ENCODE measurements at places on chromosomes 12 and 14. TPM values are rescaled to one million over a fixed set of nuclear protein-coding genes. Genes with fewer than 3 reads are reported as not detected.
A peak's percentile ranks its signal among the peaks of the same experiment; 100 is the strongest.

DNA sequence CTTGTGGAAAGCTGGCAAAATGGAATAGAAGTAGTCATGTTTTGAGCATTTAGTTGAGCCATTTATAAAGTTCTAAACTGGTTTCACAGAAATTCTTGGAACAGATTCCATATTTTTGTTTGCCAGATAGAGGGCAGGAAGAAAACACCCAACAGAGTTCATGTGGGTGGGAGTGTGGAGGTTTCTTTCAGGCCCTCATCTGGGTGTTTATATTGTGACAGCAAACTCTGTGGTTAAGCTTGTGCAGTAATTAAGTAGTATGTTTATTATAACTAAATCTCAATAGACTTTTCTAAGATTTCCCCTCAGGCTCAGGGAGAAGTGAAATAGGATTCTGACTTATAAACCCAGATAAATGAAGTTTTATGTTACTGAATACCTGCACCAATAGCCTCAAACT, 57.4 kb downstream of the SPPL3 start:
- H3K36me3 ChIP-seq, result no peaks in the 10 kb centered on the region
- no peak for DNase-seq
- peaks cover 94% of the 10 kb centered on the region for H3K4me1 ChIP-seq
- H3K4me3 ChIP-seq, result no peak overlapping the region

- no peaks in the 10 kb centered on the region for H3K27me3 ChIP-seq
- no peak for DNase-seq
- no peaks in the 10 kb centered on the region for H3K36me3 ChIP-seq
- peaks cover 26% of the 10 kb centered on the region for H3K4me1 ChIP-seq
Measured at GRCh38 chr14:104806625-104807465, 5.9 kb downstream of the ZBTB42 start.

DNA sequence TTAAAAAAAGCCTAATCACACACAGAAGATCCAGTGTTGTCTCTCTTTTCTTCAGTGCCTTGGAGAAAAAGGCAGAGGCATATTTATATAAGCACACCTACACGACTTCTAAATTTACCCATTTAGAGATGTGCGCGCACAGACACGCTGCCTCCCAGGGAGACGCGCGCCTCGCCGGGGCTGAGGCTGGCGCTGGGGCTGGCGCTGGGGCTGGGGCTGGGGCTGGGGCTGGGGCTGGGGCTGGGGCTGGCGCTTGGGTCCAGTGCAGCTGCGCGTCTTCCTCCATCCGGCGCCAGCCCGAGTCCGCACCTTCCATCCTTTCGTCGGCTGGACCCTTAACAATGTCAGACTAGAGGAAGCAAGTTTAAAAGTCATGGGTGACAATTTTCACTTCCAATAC, 118.4 kb upstream of the ARID2 start:
- no peaks in the 10 kb centered on the region for H3K27me3 ChIP-seq
- H3K4me1 ChIP-seq, result peaks cover 6% of the 10 kb centered on the region
- no peak for DNase-seq
- peak overlapping the region; percentile 2 for H3K4me3 ChIP-seq

DNA sequence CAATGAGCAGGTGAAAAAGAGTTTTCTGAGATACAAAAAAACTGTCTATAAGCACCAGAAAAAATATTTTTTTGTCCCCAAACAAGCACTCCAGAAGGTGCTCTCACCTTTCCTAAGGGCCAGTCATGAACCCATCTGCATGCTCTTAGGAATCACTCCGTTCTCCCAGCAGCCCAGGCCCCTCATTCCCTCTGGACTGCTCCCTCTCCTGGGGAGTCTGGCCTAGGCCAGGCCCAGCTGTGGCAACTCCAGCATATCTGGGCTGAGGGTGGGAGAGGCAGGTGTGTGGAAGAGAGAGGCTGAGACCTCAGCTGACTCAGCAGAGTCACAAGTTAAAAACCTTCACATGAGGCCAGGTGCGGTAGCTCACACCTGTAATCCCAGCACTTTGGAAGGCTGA, 54.6 kb downstream of the TRAFD1 start:
- peaks cover 96% of the 10 kb centered on the region for H3K36me3 ChIP-seq
- no peaks in the 10 kb centered on the region for H3K27me3 ChIP-seq
- H3K4me3 ChIP-seq, result no peak overlapping the region
- no peak overlapping the region for H3K27ac ChIP-seq

DNA sequence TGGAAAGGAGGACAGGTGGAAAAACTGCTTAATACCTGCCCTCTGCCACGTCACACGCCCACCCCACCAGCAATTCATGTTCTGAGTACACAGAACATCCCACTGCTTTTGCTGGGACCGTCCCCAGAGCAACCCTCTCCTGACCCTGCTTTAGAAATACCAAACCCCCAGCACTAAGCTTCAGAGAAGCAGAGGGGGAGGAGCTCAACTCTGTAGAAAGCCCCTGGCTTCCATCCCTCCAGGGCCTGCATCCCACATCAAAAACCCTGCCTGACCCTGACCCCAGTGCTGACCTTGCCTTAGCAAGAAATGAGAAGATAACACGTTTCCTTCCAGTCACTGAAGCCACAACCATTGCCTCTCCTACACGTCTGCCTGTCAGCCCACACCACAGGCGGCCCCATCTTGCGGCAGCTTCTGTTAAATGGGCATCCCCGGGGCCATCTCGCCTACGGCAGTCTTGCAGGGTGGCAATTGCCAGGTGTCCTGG, 19.7 kb downstream of the VDR start:
- H3K4me1 ChIP-seq, result peaks cover 22% of the 10 kb centered on the region
- peak; percentile 26 for DNase-seq
- H3K27me3 ChIP-seq, result no peaks in the 10 kb centered on the region
- H3K27ac ChIP-seq, result no peak overlapping the region

DNA sequence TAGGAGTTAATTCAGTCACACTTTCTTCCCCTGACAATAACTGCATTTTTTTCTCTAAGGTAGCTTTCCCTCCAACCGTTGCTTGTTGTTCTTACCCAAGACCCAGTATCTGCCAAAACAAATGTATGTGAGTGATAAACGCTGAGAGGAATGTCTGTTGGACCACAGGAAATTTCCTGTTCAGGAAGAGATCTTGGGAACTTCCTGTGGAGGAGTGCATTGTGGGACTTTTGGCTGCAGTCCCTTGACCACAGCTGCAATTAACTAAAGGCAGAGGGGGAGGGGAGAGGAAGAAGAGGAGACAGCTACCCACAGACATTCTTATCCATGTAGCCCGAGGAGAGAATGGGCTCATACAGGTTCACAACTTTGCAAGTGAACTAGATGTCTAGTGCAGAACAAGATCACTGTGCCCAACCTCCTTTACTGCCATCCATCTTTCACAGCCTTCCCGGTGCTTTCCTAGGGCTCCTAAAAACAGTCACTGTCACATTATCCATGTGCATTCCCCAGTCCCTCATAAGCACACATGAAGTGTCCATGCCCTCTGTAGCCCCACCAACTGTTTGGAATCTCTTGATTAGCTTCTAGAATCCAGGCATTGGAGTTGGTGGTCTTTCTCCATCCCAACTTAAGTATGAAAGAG, 149.5 kb downstream of the ETV6 start:
- peak; percentile 53 for DNase-seq
- peak overlapping the region; percentile 88 for H3K27ac ChIP-seq
- no peak overlapping the region for H3K4me3 ChIP-seq
- no peaks in the 10 kb centered on the region for H3K36me3 ChIP-seq
- H3K4me1 ChIP-seq, result peaks cover 24% of the 10 kb centered on the region

DNA sequence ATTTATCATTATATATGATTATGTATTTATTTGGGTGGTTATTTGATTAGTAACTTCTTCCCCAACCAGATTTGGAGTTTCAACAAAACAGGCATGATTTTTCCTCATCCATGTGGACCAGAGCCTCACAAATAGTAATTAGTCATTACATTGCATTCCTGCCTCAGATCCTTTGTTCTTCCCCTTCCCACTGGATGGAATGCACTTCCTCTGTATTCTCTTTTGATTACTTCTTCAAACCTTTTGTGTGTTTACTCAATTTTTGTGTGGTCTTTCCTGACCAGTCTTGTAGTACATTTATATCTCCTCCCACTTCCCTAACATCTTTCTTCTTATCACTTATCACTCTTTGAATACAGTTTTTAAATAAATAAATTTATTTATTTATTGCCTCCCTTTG, 15.5 kb downstream of the SYT1 start:
- H3K27me3 ChIP-seq, result no peaks in the 10 kb centered on the region
- no peak overlapping the region for H3K4me3 ChIP-seq
- no peak for DNase-seq
- no peaks in the 10 kb centered on the region for H3K36me3 ChIP-seq

- H3K27me3 ChIP-seq, result no peaks in the 10 kb centered on the region
- H3K27ac ChIP-seq, result no peak overlapping the region
- H3K4me3 ChIP-seq, result no peak overlapping the region
- H3K4me1 ChIP-seq, result peaks cover 69% of the 10 kb centered on the region
Measured at GRCh38 chr14:93304771-93305170, 28.1 kb downstream of the BTBD7 start.

DNA sequence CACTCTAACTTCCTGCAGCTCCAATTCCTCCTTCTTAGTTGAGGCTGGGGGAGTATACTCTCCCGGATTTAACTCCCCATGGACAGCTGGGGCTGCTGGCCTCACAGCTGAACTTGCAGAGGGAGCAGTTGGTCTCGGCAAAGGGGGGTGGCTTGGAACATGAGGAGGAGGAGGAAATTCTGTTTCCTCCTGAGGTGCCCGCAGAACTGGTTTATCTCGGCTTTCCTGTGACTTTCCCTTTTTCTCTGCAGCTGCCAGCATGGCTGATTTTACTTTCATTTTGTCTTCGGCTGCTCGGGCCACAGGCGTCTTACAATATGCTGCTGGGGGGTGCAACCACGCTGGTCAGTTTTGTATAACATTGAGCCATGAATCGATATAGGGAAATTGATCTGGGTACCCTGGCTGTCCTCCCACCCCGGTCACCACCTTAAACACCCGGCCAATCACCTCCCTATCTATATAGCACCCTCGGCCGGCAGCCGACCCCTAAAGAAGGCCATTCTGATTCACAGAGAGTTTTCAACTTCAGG, 1317.6 kb downstream of the TMEM121 start:
- H3K27ac ChIP-seq, result peak overlapping the region; percentile 95
- peak overlapping the region; percentile 46 for H3K4me3 ChIP-seq
- peaks cover 11% of the 10 kb centered on the region for H3K27me3 ChIP-seq

DNA sequence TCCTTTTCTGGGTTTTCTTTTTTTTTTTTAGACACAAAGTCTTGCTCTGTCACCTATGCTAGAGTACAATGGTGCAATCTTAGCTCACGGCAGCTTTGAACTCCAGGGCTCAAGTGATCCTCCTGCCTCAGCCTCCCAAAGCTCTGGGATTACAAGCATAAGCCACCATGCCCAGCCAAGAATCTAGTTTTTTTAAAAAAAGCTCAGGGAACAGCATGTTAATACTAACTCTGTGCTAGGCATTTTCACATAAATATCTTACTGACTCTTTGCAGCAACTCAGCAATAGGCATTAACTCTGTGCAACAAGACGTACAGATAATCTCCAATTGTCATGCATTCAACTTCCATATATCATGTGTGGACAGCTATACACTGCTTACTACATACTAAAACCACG, 97.4 kb downstream of the LLPH start:
- no peak for DNase-seq
- H3K27me3 ChIP-seq, result no peaks in the 10 kb centered on the region
- H3K4me3 ChIP-seq, result no peak overlapping the region
- H3K27ac ChIP-seq, result no peak overlapping the region
- H3K36me3 ChIP-seq, result no peaks in the 10 kb centered on the region

CLEC9A gene
- total RNA-seq, result 2.6 TPM

SLC2A13 gene
- total RNA-seq, result 17.2 TPM
